ENCODE measurements at places on chromosomes 7 and 10.

GRCh38 chr7:156640257-156640948, at the start of gene RNF32:
Gene RNF32, plus strand, starts transcription at chr7:156640774. Its CDS starts 3,104 bp downstream, at chr7:156643878.
- peak; percentile 90 for DNase-seq

GRCh38 chr7:29793507-29793906, 12.8 kb upstream of the WIPF3 start:
- no peak for DNase-seq

DNA sequence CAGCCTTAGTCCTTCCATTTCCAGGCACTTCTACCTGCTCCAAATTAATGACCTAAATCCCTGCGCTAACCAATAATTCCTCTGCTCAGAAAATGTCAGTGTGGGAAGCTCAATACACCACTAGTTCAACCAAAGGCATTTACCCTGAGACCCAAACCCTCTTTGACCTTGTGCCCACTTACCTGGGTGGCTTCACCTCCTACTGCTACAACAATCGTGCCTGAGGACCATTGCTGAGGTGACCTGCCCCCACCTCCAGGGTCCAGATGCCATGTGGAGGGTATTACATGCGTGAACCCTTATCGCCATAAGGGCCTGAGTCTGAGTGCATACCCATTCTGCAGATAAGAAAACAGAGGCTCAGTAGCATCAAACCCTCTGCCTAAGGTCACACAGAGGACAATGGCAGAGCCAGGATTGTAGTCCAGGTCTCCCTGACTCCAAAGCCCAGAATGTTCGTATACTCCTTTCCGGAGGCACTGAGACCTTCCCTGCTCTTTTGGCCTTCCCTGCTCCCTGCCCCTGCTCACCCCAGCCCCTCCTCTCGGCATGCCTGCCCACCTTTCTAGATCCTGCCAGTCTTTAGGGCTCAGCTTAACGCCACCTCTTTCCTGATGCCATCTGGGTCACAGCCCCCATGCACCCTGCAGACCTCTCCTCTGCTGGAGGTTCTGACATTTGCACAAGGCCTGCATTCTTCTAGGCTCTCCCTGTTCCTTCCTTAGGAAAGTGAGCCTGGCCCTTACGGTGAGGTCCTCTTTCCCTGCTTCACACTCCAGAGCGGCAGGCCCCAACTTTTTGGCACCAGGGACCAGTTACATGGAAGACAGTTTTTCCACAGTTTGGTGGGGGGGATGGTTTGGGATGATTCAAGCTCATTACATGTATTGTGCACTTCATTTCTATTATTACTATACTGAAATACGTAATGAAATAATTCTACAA, 94.9 kb downstream of the CHST15 start:
- no peak for DNase-seq

DNA sequence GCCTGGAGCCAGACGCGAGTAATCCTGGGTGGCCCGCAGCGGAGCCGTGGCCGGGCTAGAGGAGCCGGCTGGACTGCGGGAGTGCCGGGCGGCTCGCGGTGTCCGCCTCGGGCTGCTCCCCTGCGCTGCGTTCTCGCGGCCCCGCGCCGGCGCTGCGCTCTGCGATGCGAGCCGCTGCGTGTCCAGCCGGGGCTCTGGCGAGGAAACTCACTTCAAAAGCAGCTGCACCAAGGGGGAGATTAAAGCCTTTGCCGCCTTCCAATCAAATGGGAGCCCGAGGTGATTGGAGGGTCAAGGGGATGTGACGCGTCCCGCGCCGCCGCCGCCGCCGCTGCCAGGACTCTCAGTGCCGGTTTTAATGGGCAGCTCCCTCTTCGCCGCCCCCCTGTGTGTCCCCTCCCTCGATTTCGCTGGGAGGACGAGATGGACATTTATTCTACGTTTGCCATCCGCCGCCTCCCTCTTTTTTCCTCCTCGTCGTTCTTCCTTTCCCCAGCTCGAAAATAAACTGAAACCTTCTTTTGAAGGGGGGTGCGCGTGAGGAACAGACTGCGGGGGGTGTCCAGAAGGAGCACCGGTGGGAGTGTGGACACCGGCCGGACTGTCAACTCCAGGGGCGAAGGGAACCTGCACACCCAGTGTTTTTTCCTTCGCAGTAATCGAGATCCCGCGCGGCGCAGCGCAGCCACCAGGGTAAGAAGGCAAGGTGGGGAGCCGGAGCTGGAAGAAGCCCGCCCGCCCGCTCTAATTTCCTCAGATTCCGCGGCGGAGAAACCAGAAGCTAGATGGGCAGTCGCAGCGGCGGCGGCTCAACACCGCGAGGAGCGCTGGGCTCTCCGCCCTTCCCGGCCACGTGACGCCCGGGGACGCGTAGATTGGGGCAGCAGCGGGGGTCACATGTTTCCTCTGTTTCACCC, at the start of gene ZNF503:
ZNF503 (minus strand) TSS at position 196 of the 917 bp plus-strand sequence. CDS start 345 bp downstream, outside the sequence.
- DNase-seq = peak; percentile 90

DNA sequence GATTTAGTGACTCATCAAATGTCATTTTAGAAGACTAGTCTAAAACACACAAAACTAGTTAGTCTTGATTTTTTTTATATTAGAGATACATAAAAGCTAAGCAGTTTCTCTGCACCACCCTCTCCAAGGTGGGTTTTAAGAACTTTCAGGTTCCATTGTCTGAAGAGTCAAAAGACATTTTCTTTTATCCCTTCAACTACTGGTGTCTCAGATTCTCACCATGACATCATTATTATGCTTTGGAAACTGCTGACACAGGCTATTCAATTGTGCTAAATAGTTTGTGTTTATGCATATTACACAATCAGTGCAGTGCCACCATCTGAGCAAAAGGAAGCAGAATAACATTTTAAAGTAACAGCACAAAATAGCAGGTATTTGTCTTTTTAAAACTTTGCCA, 52.2 kb downstream of the IGF2BP3 start:
- DNase-seq = no peak

- DNase-seq = no peak
Measured at GRCh38 chr7:95642173-95642572, 45.9 kb upstream of the PDK4 start.

- DNase-seq = no peak
Measured at GRCh38 chr10:89663144-89663543, 18.1 kb upstream of the PANK1 start.

- DNase-seq = peak; percentile 54
Measured at GRCh38 chr7:155506854-155507337, 39.5 kb downstream of the CNPY1 start.

GRCh38 chr7:140062118-140062527, 628 bp downstream of the PARP12 start:
- no peak for DNase-seq

DNA sequence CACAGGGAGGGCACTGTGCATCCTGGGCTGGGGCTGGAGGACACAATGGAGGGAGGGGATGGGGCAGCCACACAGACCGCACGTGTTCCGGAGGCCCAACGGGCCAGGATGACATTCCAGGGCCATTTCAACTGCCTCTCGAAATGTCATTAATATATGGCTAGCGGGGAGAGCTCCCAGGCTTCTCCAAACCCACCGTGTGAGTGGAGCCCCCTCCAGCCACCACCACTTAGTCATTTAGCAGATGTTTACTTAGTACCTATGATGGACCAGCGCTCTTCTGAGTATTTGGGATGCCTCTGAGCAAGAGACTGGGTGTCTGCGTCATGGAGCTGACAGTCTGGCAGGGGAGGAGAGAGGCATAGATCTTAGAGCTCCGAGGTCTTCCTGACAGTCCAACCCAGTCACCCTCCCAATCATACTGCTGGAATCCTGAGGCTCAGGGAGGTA, 107.3 kb downstream of the ZMIZ1 start:
- DNase-seq = no peak

DNA sequence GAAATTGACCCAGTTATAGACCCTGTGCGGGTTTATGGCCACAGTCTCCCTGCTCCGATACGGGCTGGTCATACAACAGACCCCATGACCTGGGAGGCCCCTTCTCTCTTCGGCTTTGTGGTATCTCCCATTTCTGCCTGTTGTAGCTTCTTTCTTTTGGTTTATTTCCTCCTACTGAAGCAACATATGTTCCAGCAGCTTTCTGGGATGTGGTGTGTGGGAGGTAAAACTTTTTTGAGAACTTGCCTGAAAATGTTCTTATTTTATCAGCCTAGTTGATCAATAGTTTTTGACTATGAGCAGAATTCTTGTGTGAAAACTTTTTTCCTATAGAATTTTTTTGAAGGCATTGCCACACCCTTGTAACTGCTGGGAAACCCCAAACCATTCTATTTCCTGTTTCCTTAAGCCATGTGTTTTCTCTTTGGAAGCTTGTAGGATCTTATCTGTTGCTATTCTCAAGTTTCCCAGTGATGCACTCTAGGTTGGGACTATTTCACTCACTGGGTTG, 80.0 kb downstream of the DAGLB start:
- DNase-seq = no peak

DNA sequence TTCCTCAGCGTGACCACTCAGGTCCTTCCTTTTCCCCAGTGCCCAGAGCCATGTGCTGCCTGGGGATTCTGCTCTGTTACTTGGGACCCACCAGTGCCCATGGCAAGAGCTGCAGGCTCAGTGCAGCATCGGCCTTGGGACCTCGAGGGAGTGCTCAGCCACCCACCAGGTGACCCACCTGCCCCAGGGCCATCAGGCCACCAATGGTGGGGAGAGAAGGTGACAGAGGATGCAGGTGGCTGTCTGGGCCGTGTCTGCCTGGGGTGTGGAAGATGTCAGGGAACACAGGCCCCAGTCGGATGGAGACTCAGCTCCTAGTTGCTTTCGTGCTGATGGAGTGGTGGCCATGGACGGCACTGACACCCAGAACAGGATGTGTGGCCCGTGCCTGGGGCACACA, 104.7 kb upstream of the FAM20C start:
- no peak for DNase-seq

GRCh38 chr7:130273081-130273932, 6.6 kb downstream of the CPA2 start:
- DNase-seq = no peak

GRCh38 chr7:149459540-149460452, 1.1 kb downstream of the ZNF777 start:
- DNase-seq = peak; percentile 62

GRCh38 chr7:89072081-89072480, 276.5 kb upstream of the TEX47 start:
- DNase-seq = no peak

GRCh38 chr10:129792864-129793263, 171.2 kb downstream of the EBF3 start:
- no peak for DNase-seq

DNA sequence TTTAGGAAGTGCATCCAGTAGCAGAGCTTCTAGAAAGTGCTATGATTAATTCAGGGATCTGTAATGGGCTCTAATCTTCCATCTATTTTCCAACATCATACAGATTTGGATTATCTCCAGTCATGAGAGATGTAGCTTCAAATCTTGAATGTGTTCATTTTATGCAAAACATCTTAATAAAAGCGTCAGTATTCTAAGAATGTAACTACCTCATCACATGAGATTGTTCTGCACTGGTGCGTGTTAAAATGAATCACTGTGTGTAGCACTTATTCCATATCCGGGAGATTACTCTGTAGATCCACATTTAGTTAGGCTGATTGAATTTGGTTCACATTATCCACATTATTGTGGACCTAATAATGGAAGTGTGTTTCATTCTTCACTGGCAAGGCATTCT, 344.9 kb upstream of the CHRM2 start:
- no peak for DNase-seq
